ENCODE measurements at places on chromosomes 12 and 14.

DNA sequence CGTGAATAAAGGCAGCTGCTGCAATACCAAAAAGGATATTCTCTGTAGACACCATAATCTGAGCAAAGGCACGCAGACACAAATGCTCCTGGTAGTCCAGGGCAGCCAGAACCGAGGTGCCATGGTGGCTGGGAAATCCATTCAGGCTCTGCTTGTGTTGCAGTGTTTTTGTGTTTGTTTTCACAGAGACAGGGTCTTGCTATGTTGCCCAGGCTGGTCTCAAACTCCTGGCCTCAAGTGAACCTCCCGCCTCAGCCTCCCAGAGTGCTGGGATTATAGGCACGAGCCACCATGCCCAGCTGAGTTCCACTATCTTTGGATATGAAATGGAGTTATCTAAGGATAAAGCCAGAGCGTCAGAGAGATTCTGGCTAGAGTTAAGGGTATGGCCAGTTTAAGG is 39.8 kb downstream of the DCAF4 start:
- no peak for DNase-seq

DNA sequence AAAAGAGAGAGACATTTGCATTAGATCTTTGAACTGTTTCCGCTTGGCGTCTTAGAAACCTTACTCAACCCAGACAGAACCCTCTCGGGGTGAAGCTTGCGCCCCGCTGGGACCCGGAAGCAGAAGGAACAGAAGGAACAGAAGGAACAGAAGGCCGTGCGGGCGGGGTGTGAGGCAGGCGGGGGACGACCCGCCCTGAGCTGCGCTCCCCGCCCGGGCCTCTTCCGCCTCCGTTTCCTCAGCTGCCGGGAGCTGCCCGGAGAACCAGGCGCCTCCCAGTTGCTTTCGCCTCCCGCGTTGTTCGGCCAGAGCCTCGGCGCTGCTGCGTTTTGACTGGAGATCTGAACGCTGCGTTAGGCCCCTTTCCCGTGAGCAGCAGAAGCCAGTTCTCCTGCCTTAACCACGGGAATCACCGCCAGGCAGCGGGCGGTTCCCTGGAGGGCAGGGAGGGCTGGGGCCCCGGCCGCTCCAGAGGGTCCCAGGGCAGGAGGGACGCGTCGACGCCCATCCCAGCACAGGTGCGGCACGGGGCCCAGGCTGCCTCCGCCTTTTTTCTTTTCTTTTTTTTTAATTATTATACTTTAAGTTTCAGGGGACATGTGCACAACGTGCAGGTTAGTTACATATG is 19.3 kb upstream of the MMP17 start:
- peak; percentile 86 for DNase-seq

GRCh38 chr14:85702997-85703396 is 173.1 kb downstream of the FLRT2 start:
- no peak for DNase-seq

DNA sequence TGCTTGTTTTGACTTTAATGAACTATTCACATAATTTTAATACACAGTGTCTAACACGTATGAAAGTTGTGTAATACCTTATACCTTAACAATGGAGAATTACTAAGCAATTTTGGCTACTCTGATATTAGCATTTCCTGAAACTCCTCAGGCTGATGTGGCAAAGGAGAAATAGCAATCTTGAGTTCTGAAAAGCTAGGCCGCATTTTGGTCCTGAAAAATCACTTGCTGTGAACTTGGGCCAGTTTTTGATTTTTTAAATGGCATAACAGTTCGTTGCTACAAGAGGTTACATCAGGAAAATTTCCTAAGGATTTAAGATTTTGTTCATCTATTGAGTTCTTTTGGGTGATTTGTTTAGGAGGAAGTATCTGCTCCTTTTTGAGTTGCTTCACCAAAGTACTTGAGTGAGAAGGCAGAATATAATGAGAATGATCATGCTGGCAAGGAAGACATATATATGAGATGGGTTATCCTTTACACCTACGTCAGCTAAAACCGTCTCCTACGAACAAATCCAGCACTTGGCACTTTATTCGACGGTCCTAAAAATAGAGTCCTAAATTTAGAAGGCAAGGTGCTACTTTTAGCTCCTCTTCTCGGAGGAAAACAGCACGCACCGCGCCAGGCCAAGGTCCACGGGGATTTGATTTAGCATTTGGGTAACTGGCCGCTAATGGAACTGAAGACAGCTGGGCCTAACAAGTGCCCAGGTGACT is 32.2 kb downstream of the MIA2 start:
- no peak for DNase-seq

DNA sequence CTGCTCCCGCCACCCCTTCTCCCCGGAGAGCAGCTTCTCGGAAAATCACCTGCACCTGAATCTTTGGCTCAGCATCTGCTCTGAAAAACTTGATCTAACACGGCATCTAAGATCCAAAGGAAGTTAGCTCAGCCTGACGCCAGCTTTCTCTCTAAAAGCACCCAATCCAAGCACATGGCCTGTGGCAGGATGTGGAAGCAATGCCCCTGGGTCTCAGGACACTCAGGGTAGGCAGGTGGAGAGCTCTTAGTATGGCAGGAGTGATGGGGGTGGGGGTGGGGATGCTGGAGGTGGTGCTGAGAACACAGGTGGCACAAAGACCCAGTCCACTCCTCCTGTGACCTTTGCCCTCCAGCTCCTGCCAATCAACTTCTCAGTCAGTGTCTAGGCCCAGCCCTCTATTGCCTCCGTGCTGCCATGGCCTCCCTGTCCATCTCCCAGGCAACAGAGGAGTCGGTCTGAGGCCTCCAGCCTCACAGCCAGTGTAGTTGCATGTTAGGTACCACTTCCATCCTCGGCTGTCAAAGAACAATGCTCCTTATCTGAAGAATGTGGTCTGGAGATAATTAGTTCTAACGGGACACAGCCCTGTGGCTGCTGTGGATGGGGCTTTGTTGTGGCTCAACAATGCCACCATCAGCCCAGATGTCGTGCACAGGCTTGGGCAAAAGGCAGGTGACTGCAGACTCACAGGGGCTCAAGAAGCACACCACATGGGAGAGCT is 180.0 kb upstream of the C14orf180 start:
- no peak for DNase-seq

DNA sequence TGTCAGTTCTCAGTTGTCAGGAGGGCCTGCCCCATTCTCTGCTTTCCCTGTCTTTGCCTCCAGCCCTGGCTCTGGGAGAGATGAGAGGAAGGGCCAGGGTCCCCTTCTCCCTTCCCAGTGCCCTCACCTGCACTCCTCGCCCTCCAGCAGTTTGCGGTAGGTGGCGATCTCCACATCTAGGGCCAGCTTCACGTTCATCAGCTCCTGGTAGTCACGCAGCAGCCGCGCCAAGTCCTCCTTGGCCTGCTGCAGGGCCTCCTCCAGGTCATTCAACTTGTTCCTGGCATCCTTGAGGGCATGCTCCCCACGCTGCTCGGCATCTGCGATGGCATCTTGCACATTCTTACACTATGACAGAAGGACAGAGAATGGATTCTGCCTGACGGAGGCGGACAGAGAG is 5.4 kb downstream of the KRT2 start:
- DNase-seq = no peak

Measured in upper lobe of left lung (tissue), 6 donors.